ENCODE measurements at places on chromosomes 13 and 19.

DNA sequence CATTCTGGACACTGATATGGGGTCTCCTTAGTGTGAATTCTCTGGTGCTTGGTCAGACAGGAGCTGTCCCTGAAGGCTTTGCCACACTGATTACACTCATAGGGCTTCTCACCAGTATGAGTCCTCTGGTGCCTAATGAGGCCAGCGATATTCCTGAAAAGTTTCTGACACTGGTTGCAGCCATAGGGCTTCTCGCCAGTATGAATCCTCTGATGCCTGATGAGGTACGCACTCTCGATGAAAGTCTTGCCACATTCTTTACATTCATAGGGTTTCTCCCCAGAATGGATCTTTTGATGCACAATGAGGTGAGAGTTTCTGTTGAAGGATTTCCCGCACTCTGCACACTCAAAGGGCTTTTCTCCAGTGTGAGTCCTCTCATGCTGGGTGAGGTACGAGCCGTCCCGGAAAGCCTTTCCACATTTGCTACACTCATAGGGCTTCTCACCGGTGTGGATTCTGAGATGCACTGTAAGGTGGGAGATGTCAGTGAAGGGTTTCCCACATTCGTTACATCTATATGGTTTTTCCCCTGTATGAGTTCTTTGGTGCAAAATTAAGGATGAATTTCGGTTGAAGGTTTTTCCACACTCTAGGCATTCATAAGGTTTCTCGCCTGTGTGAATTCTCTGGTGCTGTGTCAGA, 22.4 kb downstream of the ZNF329 start:
- DNase-seq: no peak

- DNase-seq: no peak
These were observed 5.2 kb upstream of the PLIN4 start for GRCh38 chr19:4523306-4524110.

DNA sequence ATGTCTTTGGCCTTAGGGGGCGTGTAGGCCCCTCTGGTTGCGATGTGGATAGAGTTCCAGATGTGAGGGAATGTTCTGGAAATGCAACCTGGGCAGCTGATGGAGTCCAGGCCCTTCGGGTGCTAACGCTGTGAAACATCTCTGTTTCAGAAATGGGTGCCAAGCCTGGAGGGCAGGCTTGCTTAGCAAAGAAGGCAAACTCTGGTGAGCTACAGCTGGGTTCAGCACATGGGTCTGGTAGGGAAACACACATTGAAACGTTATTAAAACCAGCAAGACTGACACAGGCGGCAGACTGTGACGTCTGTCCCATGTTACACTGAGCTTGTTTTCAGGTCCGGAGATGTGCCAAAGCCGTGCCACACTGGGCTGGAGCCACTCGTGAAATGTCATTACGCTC, 8.6 kb upstream of the CDC16 start:
- DNase-seq: no peak

DNA sequence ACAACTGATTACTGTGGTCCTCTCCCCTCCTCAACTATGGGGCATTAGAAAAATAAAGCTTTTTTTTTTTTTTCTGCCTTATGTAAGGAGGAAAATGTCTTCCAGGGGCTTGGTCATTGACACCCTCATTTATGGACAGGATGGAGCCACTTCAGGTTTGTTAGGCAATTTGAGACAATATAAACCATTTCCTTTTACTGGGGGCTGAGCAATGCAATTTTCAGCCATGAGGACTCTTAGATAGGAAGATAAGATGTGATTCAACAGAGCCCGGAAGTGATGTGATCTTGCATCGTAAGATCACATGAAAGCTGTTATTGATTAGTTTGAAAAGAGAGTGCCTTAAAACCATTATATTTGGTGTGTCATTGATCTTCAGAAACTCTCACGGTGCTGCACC, 210.8 kb downstream of the OXGR1 start:
- DNase-seq: no peak

DNA sequence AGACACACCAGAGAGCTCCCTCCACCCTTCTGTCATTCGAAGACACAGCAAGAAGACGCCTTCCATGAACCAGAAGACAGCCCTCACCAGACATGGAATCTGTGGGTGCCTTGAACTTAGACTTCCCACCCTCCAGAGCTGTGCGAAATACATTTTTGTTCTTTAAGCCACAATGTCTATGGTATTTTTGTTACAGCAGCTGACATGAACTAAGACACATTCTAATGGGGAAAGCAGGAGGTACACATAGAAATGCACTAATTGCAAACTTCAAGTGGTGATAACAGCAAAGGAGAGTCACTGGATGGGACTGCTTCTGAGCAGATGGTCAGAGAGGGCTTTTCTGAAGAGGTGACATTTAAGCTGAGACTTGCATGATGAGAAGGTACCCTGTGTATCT, 16.2 kb downstream of the OR7C2 start:
- no peak for DNase-seq

DNA sequence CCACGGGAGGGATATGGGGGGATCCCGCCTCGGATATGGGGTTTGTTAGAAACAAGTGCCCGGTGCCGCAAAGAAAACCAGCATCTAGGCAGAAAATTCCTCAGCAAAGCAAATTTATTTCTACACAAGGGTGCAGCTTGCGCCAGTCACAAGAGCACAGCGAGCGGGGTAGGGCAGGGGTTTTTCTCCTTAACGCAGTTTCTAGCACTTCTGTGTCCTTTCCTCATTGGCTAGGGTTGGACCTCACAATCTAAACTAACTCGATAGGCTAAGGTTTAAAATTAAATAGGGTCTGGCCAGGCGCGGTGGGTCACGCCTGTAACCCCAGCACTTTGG, 595 bp downstream of the ZNF440 start:
- no peak for DNase-seq

DNA sequence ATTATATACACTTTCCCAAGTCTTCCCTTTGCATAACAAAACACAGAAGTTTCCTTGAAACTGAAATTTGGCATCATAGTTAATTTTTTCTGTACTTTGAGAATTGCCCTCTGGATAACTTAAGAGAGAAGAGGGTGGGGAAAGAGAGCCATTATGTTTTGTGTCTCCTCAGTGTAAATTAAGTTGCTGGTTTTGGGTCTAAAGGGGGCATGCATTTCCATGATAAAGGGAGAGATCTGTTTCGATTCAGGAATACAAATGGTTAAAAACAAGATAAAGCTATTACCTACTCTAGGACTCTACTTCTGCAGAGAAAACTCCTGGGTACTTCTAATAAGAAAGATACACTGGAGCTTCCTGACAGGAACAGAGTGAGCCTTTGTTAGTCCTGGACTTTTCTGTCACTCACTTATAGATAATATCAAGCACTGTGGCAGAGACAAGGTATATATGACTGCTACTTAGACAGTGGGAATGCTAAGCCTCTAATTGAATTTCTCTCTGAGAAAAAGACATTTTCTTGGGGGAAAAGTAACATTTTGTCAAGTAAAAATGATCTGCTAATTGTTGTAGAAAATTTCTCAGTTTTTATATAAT, 142.8 kb upstream of the PCDH9 start:
- no peak for DNase-seq
